ENCODE measurements at places on chromosomes 7 and 10.

DNA sequence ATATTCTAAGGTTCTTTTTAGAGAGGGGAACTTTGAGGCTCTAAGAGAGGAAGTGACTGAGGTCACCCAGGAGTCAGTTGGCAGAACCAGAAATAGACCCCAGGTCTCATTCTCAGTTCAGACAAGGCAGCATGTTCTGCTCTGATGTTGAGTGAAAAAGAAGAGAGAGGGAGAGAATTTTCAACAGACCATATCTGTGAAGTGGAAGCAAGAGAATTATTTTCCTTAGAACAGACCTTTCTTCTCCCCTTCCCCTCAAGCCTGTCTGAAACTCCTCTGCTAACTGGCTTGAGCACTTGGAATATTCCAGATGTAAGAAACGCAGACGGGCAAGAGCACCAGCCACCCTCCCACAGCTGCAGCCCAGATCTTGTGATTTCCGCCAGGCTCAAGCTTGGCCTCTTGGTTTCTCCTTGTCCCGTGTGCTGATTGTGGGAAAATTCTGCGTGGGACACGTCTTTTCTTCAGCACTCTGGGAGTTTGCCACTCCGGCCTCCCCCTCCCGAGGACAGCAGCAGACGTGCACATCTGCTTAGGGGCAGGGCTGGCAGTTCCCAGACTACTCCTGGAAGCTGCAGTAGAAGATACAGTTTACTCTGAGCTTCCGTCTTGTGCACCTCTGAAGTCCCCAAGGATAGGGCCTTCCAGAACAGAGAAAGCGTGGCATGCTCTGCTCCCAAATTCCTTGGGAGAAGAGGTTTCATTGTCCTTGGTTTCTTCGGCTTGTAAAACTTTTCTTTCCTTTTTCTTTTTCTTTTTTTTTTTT, 22.7 kb upstream of the IKZF1 start:
- no peak for DNase-seq

DNA sequence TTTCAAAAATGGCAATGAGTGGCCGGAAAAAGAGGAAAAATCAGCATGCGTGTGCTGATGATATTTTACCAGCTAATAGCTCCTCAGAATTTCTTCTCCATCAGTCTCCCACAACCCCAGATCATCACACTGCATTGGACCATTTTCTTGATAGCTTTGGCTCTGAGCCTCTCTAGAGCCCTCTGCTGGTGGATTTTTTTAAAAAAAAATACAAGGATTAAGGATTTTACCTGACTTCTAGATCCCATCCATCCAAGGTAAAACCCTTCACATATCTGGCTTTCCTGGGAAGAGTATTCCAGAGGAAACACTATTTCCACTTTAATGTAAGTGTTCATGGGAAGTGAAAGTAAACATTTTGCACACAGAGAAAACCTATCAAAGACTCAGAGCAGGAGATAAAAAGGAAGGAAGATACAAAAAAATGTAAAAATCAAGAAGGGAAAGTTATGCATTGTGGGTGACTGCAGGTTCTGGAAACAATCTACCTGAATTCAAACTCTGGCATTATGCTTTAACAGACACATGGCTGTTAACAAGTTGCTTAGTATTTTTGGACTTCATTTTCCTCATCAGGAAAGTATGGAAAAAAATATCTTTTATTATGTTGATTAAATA, 380.9 kb downstream of the LRRTM3 start:
- no peak for DNase-seq

DNA sequence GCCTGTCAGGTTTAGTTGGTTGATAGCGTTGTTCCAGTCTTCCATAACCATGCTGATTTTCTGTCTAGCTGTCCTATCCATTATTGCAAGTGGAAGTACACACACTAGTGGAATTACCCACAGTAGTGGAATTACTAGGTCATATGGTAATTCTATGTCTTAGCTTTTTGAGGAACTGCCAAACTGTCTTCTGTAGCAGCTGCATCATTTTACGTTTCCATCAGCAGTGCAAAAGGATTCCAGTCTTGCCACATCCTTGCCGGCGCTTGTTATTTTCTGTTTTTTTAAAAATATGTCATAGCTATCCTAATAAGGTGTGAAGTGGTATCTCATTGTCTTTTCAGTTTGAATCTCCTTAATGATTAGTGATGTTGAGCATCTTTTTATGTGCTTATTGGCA, 17.2 kb upstream of the RHBDD2 start:
- DNase-seq: no peak

GRCh38 chr7:107103369-107103768, 58.9 kb downstream of the PRKAR2B start:
- no peak for DNase-seq

GRCh38 chr7:90250601-90251303, 5.8 kb downstream of the CFAP69 start:
- no peak for DNase-seq

DNA sequence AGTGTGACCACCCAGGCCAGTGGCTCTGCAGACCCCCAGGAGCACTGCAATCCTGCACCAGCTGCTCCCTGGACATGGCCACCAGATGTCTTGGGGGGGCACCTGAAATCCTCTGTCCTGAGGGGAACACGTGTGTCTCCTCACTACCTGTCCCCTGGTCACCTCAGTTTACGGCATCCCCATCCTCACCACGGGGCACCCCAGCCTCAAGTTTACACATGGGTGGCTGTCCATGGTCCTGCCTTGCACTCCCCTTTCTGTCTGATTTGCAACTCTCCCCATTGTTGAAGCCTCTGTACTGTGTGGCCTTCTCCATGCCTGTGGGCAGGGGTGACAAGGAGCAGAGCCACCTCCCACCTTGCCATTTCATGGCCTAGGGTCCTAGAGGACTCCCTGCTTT, 67.2 kb downstream of the RAMP3 start:
- no peak for DNase-seq

DNA sequence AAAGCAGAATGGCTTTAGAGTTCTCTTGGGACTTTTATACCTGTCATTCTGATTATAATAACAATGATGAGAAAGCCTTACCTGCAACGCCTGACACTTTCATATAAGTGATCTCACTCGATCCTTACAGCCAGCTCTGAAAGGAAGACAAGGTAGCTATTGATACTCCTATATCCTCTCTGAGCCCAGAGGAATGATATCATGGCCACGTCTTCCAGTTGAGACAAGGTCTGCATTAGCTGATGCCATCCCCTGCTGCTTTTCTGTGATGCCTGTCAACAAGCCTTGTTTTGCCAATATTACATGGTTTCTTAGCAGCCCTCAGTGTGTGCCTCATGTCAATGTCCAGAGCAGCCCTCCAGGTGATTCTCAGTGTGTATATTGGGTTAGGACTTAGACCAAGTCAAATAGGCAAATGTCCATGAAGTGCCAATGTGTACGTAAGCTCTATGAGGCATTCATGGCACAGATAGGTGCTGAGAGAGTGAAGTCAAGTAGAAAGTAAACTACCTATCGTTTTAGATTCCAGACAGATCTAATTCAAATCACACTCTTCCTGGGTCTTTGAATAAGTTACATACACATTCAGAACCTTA, 405.9 kb downstream of the ADRA2A start:
- no peak for DNase-seq

- DNase-seq: no peak
Observed at GRCh38 chr7:5222841-5223411, 32.9 kb downstream of the WIPI2 start.

- peak; percentile 82 for DNase-seq
Observed at GRCh38 chr7:98281757-98282606, 496 bp downstream of the BRI3 start.

DNA sequence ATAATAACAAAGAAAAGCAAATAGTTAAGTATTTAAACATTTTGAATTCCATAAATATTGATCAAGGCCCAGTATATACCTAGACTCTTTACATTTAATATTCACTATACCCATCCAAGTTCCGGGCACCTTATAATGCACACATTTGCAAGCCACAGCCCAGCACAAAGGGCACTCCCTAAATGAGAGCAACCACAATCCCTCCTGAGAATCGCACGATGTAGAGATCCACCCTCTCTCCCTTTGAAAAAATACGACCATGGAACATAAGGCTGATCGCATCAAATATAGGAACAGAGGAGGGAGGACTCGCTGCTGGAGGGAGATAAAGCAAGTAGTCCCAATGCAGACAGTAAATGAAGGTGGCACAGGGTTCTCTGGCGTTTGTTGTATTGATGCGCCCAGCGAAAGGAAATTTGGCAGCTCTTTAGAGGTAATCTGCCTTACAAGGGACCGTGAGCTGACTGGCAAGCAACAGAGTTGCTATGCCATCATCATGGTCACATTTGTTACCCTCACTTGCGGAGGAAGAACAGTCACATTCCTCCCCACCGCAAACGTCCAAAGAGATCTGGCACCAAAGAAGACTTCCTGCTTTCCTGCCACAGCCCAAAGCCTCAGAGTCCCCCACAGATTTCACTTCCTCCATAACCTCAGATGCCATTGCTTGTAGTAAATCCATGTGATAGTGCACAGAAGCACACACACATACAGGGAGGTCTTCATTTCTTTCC, 16.1 kb upstream of the TAS2R40 start:
- no peak for DNase-seq

DNA sequence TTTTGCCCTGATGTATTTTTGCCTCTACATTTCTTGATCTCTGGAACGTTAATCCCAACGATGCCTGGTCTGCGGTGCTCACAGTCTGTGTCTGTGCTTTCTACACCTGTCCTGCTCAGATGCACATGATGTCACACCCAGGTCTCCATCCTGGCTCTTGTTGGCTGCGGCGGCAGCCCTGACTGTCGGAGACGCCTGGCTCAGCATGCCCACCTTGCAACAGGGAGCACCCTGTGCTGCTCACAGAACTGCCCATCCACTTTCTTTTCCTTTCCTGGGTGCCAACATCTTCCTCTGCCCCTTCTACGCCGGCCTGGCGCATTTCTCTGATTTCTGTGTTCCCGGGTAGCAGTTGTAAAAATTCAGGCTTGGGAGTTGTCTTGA, 106.2 kb downstream of the CUX1 start:
- DNase-seq: no peak

DNA sequence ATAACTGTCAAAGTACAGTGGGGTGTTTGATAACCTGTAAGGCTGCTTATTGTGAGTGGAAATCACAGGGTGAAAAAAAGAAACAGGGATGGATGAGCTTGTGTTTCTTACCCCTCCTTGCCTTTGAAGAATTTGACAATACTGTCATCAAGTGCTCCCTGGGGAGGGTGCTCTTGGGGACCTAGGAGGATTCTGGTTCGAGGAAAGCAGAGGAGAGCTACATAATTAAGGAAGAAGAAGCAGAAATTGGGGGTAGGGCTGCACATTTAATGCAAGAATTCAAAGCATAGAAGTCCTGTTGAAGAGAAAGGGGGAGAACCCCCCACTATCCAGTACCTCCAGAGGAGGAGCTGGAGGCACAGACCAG, 208.1 kb upstream of the PHYHIPL start:
- DNase-seq: no peak

- peak; percentile 46 for DNase-seq
Observed at GRCh38 chr7:101066141-101066832, 19.0 kb upstream of the TRIM56 start.

DNA sequence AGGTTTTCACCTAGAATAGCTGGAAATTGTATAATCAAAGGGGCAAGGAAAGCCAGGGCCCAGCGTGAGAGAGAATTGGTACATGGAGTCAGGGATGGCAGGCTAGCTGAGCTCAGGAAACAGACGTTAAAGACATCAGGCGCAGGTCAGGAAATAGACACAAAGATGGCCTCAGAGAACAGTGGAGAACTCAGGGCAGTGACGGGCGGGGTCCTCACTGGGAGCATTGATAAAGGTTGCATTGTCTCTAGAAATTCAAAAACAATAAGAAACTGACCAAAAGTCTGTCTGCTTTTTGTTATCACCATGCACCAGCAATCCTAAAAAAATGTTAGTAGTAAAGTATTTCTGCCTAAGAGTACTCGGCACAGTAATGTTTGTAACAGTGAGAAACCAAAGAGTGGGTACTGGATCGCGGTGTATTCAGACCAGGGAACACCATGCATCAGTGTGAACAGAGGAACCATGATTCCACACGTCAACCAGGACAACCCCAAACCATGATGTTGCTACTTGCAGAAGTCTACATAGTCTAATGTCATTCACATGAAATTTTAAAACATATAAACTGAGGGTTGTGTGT, 81.9 kb upstream of the AUTS2 start:
- no peak for DNase-seq

GRCh38 chr10:131081786-131082185, 229.7 kb downstream of the TCERG1L start:
- DNase-seq: no peak

DNA sequence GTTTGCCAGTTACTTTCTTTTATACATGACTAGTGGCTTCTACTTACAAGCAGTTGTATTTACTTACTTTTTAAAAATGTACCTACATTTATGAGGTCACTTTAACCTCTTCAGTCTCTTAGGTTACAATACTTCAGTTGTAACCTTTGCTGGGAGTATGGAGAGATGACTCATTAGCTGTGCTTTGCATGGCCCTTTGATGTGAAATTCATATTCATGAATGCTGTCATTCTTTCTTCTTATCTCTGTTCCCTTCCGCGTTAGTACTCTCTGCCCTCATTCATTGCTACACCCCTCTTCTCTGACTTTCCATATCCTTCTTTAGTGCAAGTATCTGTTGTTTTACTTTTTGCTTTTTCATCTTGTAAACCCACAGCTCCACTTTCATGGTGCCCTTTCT, 164.3 kb downstream of the BMPER start:
- DNase-seq: no peak

- no peak for DNase-seq
Observed at GRCh38 chr10:92184977-92185376, 105.9 kb downstream of the CPEB3 start.

- DNase-seq: no peak
Observed at GRCh38 chr7:113366122-113366521, 247.8 kb upstream of the SMIM30 start.

DNA sequence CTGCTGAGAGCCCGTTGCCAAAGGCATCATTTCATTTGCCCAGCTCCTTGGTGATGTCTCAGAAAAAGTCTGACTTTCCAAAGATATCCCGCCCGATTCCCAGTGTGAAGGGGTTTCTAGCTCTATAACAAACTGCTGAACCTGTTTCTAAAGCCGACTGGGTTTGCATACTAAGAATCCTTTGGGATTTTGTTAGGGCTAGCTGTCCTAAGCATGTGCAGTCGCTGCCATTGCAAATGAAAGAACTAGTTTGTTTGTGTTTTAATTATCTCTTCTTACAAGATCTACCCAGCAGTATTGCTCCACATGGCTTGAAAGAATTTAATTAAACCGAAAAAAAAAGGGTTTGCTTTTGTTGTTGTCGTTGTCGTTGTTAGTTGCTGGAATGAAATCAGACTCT, 476.6 kb downstream of the GATA3 start:
- DNase-seq: no peak

GRCh38 chr10:30300728-30301127, 48.4 kb downstream of the MTPAP start:
- no peak for DNase-seq

DNA sequence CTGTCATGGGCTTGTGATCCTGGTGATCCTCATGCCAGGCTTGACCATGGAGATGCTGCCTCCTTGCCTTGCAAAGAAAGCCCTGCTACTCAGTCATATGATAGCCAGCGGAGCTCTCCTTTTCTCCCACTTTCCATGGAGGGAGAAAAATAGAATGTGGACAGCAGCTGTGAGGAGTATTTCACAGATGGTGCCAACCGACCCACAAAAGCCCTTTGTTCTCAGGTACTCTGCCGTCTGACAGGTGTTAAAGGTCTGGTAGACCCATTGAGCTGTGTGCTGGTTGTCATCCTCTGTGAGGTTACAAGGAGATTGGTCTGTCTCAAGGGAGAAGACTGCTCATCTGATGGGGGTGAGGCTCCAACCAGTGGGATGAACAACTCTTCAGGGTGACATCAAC, 29.5 kb upstream of the COBL start:
- no peak for DNase-seq

- no peak for DNase-seq
Observed at GRCh38 chr7:5709347-5709950, 72.0 kb downstream of the RNF216 start.

GRCh38 chr7:40775877-40776276, 641.1 kb downstream of the SUGCT start:
- DNase-seq: no peak
